Effector CD8-positive, alpha-beta T cell (primary cell): ENCODE measurements at places on chromosomes 2 and 18.

GRCh38 chr2:37683921-37684780, 12.7 kb upstream of the CDC42EP3 start:
- DNase-seq = no peak

DNA sequence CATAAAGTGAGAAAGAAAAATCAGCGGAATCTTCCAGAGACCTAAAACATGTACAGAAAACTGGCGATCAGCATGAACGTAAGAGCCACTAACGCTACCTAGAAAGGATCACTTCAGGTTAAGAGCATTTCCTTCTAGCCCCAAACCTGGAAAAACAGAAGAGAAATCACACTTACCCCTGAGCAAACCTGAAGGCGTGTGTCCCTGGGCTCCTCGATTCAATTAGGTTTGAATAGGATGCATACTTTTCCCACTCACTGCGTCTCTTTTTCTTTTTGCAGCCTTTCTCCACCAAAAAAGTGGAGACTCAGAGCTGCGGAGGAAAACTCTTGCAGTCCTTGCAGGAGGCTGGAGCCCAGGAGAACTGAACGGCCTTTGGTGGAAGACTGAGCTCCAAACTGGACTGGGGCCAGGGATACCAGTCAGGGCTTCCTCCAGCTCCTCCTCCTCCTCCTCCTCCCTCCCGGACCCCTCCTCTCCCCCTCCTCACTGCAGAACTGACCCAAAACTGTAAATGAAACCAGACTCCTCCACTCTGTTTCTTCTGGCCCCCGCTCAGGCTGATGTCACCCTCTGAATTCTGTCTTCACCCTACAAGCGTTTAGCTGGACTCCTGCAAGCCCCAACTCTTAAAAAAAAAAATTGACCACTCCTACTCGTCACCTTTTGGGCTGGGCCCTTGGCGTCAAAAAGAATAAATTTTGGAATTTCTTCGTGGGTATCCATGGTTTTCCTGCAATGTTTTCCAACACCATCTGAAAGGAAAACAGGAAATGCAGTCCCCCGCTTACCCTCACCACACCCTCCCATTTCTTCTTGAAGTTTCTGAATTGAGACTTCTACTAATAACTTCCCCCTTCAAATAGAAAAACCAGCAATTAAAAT, at the start of gene COL6A3:
COL6A3 (minus strand) TSS at position 388 of the 885 bp plus-strand sequence. CDS start 17,347 bp downstream, outside the sequence.
- no peak for DNase-seq

GRCh38 chr18:79916546-79917168, 34.8 kb downstream of the SLC66A2 start:
- DNase-seq = no peak

- no peak for DNase-seq
These were observed 146.3 kb downstream of the ARL6IP6 start for GRCh38 chr2:152864601-152865149.

- DNase-seq = no peak
These were observed 30.4 kb downstream of the FBLN7 start for GRCh38 chr2:112168422-112169124.

- DNase-seq = no peak
These were observed 66.1 kb downstream of the COLEC12 start for GRCh38 chr18:434410-434809.
